Lower leg skin (tissue), 4 donors: ENCODE measurements at places on chromosomes 7 and 10. TPM values are rescaled to one million over a fixed set of nuclear protein-coding genes. Genes with fewer than 3 reads are reported as not detected.
A peak's percentile ranks its signal among the peaks of the same experiment; 100 is the strongest.

Gene SKIDA1
- total RNA-seq, result 0.38 TPM

Gene SCIN
- total RNA-seq, result 3.1 TPM

Gene EEPD1
- 34.2 TPM for total RNA-seq

Gene ARMC10
- 53.9 TPM for total RNA-seq

Gene TMEM229A
- not detected for total RNA-seq

Gene ITIH5
- 10.7 TPM for total RNA-seq

Gene SH2D4B
- not detected for total RNA-seq

Gene AASS
- total RNA-seq, result 13.3 TPM

Gene CNTNAP2
- 0.42 TPM for total RNA-seq

Gene PALS2
- total RNA-seq, result 8.4 TPM

Gene NUTM2B
- 2.4 TPM for total RNA-seq

Gene ADAM12
- 0.47 TPM for total RNA-seq

DNA sequence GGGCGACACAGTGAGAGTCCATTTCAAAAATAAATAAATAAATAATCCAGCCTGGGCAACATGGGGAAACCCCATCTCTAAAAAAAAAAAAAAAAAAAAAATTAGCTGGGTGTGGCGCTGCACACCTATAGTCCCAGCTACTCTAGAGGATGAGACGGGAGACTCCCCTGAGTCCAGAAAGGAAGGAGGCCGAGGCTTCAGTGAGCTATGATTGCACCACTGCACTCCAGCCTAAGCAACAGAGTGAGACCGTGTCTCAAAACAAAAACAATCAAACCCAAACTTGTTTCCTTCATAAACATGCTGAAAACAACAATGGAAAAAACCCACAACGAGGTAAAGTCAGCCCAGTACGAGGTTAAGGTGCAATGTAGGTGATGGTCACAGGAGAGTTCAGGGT, 1.2 kb downstream of the COX19 start:
- no peak for DNase-seq

GRCh38 chr10:30417301-30417700, 16.7 kb upstream of the MAP3K8 start:
- no peak for DNase-seq

DNA sequence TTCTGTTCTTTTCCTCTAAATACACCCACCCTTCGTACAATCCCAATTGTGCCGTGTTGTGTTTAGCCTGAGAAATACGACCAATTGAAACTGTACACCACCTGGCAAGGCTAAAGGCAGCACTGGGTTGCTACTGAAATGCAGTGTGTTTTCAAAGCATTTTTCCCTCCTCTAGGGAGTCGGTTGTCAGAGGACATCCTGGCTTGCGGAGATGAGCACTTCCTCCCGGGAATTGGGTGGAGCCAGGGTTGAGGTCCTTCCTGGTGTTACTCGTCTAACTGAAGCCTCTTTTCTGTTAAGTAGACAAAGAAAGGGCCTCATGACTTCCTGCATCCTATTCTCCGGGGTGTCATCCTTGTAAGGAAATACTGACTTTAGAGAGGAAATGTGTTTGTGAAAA, 133.5 kb downstream of the MTPAP start:
- peak; percentile 72 for DNase-seq

GRCh38 chr10:71219918-71220688, 7.7 kb downstream of the UNC5B start:
- no peak for DNase-seq

GRCh38 chr7:154842591-154842990, 160.3 kb downstream of the PAXIP1 start:
- DNase-seq, result no peak

GRCh38 chr7:100435401-100436304, 644 bp downstream of the PPP1R35 start:
- DNase-seq, result no peak

GRCh38 chr7:123734498-123734897, 14.3 kb downstream of the WASL start:
- no peak for DNase-seq

GRCh38 chr7:49781996-49782395, 8.6 kb downstream of the VWC2 start:
- DNase-seq, result no peak

GRCh38 chr10:73759512-73760115, 15.4 kb downstream of the SEC24C start:
- peak; percentile 45 for DNase-seq

- DNase-seq, result peak; percentile 70
Observed at GRCh38 chr7:130149281-130150139, 55.7 kb downstream of the TMEM209 start.

GRCh38 chr7:116571552-116571951, 46.7 kb downstream of the CAV1 start:
- no peak for DNase-seq

DNA sequence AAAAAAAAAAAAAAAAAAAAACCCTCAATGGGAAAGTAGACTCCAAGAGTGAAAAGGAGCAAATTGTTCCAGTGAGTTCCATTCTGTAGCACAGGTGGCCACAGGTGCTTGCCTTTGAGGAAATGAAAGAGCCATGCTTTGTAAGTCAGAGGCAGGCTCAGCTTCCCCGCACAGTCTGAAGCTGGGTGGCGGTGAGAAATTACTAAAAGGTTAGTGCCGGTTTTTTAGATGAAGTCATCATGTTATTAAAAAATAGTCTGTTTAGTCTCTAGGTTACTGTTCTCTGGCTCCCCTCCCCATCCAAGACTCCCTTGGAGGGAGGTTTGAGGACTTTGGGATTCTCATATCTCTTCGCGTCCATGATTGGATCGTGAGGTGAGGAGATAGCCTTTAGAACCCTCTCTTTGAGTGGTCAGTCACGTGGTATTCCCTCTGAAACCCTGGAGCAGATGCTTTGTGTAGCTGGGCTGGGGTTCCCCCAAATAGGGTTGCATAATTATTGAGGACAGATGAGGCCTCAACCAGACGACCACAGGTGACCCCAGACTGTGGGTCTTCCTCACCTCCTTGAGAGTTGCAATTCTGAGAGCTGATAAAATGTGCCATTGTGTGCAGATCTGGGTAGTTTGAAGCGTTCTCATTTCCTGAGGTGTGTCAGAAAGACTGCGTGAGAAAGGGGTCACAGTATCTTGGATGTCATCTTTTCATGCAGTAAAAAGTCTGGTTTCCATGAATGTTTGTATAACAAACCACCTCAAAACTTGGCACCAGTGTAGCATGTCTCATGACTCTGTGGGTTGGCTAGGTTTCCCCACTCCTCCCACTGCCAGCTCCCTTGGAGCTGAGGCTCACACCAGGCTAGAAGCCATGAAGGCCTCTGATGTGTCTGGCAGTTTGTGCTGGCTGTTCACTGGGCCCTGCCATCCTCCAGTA, 27.1 kb downstream of the OGDH start:
- DNase-seq, result peak; percentile 93

- no peak for DNase-seq
Observed at GRCh38 chr7:43694399-43694748, 34.9 kb downstream of the COA1 start.

- no peak for DNase-seq
Observed at GRCh38 chr7:117324960-117325359, 2.1 kb upstream of the WNT2 start.

GRCh38 chr10:77861366-77861765, 65.2 kb downstream of the DLG5 start:
- no peak for DNase-seq

DNA sequence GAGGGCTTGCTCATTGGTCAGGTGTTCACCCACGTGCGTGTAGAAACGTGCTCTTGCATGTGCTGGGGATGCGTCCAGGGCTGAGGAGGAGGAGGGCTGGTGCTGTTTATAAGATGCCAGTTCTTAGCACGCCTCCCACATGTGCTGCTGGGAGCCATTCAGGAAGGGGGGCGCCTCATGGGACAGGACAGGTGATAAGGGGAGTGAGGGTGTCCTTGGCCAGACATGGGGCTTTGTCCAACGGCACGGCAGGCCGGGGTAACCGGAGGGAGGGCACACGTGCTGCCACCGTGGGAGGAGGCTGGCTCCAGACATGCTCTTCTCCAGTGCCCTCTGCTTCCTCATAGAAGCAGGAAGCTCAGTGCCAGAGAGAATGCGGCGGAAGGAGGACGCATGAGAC, 150.0 kb downstream of the ZMYND11 start:
- no peak for DNase-seq

GRCh38 chr10:23813687-23814086, 374.8 kb downstream of the OTUD1 start:
- DNase-seq, result no peak

GRCh38 chr7:132399367-132399766, 176.9 kb downstream of the PLXNA4 start:
- no peak for DNase-seq

DNA sequence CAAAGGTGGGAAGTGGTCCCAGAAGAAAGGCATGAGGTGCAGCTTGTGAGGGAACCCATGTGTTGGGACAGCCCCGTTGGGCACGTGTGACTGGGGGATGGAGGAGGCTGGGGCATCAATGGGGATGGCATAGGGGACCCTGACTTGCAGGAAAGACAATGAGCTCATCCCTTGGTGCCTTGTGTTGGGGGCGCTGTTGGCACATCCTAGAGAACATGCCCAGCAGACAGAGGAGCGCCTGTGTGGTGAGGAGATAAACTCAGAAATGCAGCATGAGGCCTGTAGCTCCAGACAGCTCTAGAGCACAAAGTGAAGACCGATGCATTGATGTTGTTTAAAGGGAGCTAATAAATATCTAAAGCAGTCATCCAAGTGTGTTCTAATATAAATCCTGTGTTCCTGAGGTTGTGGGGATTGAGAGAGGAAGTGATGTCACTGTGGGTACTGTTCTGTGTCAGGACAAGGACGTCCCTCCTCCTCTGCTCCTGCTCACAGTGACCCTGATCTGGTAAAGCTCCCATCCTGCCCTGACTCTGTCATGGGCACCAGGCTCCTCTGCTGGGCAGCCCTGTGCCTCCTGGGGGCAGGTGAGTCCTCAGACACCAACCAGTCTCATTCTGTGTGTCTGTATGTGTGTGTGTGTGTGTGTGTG, 126.1 kb upstream of the PRSS58 start:
- DNase-seq, result no peak

GRCh38 chr7:17391366-17391765, 92.9 kb downstream of the AHR start:
- no peak for DNase-seq

- DNase-seq, result no peak
Observed at GRCh38 chr10:100479037-100479436, 16.2 kb downstream of the WNT8B start.

DNA sequence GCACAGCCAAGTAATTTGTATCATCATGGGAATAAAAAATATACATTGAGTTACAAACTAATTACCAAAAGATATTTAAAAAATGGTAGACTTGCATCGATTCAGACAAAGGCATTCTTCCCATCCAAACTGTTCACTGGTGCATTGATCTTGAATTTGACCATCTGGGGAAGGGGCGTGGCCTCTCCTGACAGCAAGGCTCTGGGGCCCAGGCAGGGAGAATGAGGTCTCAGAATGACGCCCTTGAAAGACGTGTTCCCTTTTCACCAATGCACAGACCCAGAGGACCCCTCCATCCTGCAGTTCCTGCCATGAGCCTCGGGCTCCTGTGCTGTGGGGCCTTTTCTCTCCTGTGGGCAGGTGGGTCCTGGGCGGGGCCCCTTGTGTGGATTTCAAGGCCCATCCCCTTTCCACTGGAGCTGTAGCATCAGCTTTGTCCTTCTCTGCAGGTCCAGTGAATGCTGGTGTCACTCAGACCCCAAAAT, 91.1 kb upstream of the PRSS58 start:
- DNase-seq, result no peak

DNA sequence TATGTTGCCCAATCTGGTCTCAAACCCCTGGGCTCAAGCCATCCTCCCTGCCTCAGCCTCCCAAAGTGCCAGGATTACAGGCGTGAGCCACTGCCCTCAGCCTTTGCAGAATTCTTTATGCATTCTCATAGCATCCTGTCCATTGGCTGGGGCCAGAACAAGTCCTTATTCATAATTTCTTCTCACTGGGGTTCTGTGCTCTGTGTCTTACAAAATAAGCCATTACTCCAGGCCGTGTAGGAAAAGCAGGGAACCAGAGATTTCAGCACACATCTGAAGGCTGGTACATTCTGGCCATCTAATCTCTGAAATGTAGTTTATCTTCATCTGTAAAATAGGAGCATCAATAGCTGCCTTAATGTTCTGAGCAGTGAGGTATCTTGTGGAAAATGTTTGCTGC, 10.3 kb upstream of the OCM start:
- DNase-seq, result no peak

- no peak for DNase-seq
Observed at GRCh38 chr7:42461537-42461936, 224.5 kb upstream of the GLI3 start.

- peak; percentile 58 for DNase-seq
Observed at GRCh38 chr10:118971876-118972275, 57.6 kb upstream of the NANOS1 start.

GRCh38 chr7:70728872-70729552, 402.9 kb upstream of the GALNT17 start:
- DNase-seq, result no peak

DNA sequence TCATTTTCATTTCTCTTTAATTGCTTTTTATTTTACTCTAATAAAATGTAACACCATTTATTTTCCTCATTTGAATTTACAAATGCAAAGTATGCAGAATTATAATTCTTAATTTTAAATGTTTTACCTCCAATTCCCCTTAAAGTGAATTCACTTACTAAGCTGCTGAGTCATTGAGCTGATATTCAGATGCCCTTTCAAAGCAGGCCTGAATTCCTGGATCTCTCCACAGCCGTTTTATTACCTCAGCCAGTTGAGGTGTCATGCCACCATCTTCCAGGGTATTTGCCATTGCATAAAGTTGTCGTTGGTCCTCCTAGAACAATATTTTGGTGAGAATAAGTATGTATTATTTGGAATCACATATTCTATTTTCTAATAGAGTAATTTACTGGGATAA, 33.2 kb downstream of the GNAT3 start:
- DNase-seq, result no peak

DNA sequence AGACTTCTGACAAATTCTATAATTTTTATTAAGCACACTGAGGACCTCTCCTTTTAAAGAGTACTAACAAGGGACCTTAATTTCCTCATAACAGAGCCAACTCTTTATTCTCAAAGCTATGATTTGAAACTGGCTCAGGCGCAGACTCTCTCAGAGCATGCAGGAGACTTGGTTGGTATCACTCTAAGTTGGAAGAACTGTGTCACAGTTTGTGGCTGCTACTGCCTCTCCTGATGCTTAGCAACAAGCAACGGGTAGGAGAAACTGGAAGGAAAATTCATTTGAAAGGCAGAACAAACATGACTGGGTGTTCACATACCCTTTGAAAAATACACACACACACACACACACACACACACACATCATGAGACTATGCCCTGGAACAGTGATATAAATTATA, 33.3 kb downstream of the ENO4 start:
- DNase-seq, result no peak

- DNase-seq, result no peak
Observed at GRCh38 chr10:98572594-98572993, 125.9 kb upstream of the HPS1 start.

- no peak for DNase-seq
Observed at GRCh38 chr10:46308113-46308415, 21.3 kb downstream of the ANTXRL start.

DNA sequence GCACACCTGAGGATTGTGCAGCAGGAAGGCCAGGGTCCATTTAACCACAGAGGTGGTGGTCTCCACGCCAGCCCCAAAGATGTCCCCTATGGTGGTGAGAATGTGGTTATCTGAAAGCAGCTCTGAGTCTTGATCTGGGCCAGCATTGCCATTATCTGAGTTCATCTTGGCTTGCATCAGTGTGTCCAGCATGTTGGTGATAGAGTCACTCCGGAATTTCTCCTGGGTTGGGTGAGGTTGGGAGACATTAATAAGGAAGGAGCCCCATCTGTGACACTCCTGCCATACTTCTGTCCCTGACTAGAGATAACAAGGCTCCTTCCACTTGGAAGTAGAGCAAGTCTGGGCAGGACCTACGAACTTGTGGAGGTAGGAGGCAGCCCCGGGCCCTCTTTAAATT, 4.2 kb downstream of the CYP17A1 start:
- no peak for DNase-seq

- DNase-seq, result no peak
Observed at GRCh38 chr7:90599038-90599437, 2.9 kb downstream of the CDK14 start.
